Naive thymus-derived CD4-positive, alpha-beta T cell (primary cell): ENCODE measurements at places on chromosomes 1 and 21. TPM values are rescaled to one million over a fixed set of nuclear protein-coding genes. Genes with fewer than 3 reads are reported as not detected.

The OR14K1 gene
- not detected in 2 replicates for total RNA-seq

The ZNF683 gene
- total RNA-seq = 0.22 TPM

The COL11A1 gene
- total RNA-seq = not detected in 2 replicates

The KRTAP19-3 gene
- not detected for total RNA-seq

The PADI4 gene
- total RNA-seq = 0.12 and 0.18 TPM in 2 replicates

The ANGPTL3 gene
- not detected for total RNA-seq

The CLCA4 gene
- total RNA-seq = not detected

The KCNE2 gene
- total RNA-seq = not detected

The ACTL8 gene
- total RNA-seq = not detected

The LCE1A gene
- total RNA-seq = not detected in 2 replicates

The RIMKLA gene
- 3.1 and 3.4 TPM in 2 replicates for total RNA-seq

The DIO1 gene
- total RNA-seq = not detected in 2 replicates

The RNU1-3 gene
- 4,458 TPM for total RNA-seq

The GFI1 gene
- 13.8 TPM for total RNA-seq

The TMEM51 gene
- total RNA-seq = 0.79 TPM

The PDZK1IP1 gene
- not detected for total RNA-seq

The TNFRSF8 gene
- total RNA-seq = not detected

The BEST4 gene
- total RNA-seq = 0.94 TPM

The THEM5 gene
- total RNA-seq = not detected in 2 replicates

The LRRC53 gene
- total RNA-seq = not detected

The MEX3A gene
- 0.13 TPM for total RNA-seq

The MAEL gene
- not detected for total RNA-seq

The SLX9 gene
- total RNA-seq = 46.4 and 50.5 TPM in 2 replicates

The ARHGEF10L gene
- 0.88 TPM for total RNA-seq

The UTS2 gene
- total RNA-seq = not detected

The TSSK3 gene
- total RNA-seq = 2.7 TPM

The S100A12 gene
- total RNA-seq = 22.0 TPM

The UBE2Q1 gene
- 117 TPM for total RNA-seq

The SYCP1 gene
- not detected in 2 replicates for total RNA-seq

The DENND2C gene
- 1.6 TPM for total RNA-seq
